ENCODE measurements at places on chromosomes 1 and 21.

GRCh38 chr1:171576144-171576543, 45.9 kb upstream of the MYOCOS start:
- no peak for DNase-seq

GRCh38 chr1:36305915-36306209, 306 bp upstream of the SH3D21 start:
- no peak for DNase-seq

- DNase-seq: peak; percentile 16
Measured at GRCh38 chr1:153770797-153771196, 4.4 kb upstream of the SLC27A3 start.

GRCh38 chr1:12078575-12078937, 15.5 kb downstream of the TNFRSF8 start:
- no peak for DNase-seq

- DNase-seq: no peak
Measured at GRCh38 chr1:111489604-111490003, 13.8 kb downstream of the ADORA3 start.

- DNase-seq: peak; percentile 65
Measured at GRCh38 chr1:210394281-210394821, 65.6 kb downstream of the HHAT start.

- DNase-seq: no peak
Measured at GRCh38 chr1:60877376-60877775, 205.0 kb upstream of the NFIA start.

DNA sequence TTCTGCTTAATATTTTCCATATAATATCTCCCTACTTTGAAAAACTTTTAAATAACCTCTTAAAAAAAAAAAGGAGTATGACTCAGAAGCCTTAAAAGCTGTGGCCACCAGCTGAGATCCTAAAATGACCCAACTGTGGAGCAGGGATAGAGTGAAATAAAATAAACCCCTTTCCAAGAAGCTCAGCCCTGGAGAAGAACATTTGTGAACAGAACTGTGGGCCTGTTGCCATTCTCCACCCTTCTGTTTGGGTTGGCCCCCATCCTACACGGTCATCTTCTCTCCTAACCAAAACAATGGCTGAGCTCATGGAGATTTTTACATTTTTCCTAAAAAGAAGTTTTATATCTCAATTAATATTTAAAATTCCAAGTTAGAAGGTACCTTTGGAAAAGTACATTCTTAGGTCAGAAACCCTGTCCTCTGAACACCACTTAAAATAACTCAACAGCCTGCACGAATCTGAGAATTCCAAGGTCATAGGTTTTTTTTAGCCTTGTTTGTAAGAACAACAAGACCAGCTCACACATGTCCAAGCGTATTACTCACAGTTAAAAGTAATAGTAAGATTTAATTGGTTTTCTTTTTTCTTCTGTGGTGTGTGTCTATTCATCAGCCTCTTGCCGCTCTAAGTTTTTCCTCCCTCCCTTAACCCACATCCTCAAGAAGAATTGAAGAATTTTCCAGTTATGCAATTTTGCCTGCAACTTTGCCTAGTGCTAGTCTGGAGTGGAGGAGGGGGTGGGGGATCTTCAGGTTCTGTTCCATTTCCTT, 107.7 kb upstream of the ERRFI1 start:
- DNase-seq: peak; percentile 93

- no peak for DNase-seq
Measured at GRCh38 chr1:37290718-37291117, 183.7 kb upstream of the ZC3H12A start.

DNA sequence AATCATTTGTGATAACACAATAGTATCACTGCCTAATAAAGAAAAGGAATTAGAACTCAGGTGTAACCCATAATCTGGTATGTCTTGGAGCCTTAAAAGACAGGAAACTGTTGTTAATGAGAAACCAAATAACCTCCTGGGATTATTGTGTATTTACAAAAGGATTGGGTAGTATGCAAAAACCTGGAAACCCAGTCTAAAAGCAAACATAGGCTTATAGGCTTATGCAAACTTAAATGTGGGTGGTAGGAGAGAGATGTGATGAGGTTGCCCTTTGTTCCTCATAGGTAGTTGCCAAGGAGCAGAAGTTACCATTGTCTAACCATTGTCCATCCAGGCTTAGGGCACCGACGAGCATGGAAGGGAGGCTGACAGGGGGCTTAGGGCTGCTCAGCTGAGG, 165.8 kb downstream of the AK5 start:
- no peak for DNase-seq
